Activated T-cell treated with anti-CD3 and anti-CD28 coated beads, Interleukin-2, amount 50 U/mL, for 4 hours (primary cell): ENCODE measurements at places on chromosomes 11 and 22.

DNA sequence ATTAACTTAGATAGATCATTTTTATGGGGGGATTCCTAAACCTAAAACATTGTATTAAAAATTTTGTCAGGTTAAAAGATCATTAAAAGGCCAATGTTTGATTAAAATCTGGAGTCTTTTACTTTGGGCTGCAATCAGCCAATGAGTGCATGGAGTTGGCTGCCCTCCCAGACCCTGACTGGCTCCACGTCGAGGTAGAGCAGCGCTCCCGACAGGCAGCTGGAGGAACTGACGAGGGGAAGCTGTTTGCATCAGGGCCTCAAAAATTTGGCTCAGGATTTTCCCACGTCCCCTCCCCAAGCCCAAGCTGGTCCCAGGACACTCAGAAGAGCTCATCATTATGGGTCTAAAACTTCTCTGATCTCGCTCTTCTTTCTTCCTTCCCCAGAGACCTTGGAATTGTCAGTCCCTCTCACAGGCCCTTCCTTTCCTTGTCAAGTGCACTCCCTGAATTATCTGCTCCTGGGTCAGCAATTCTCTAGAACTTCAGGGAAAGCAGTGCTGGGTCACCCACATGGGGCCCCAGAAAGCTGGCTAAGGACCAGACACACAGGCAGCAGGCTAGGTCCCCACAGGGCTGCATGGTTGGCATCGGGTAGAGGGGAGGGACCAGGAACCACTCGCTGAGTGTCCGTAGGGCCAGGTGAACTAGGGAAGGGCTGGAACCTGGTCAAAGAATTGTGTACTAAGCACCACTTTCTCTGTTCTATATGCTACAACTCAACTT lies 119.6 kb upstream of the IGLL5 start:
- DNase-seq: no peak

GRCh38 chr11:58691675-58692074 lies 40.1 kb downstream of the GLYAT start:
- no peak for DNase-seq

DNA sequence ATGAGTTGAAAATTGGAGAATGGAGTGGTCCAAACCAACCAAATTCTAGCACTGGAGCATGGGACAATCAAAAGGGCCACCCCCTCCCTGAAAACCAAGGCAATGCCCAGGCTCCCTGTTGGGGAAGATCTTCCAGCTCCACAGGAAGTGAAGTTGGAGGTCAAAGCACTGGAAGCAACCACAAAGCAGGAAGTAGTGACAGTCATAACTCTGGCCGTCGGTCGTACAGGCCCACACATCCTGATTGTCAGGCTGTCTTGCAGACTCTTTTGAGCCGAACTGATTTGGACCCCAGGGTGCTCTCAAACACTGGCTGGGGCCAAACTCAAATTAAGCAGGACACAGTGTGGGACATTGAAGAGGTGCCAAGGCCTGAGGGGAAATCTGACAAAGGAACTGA lies 80.5 kb upstream of the ADSL start:
- DNase-seq: no peak

DNA sequence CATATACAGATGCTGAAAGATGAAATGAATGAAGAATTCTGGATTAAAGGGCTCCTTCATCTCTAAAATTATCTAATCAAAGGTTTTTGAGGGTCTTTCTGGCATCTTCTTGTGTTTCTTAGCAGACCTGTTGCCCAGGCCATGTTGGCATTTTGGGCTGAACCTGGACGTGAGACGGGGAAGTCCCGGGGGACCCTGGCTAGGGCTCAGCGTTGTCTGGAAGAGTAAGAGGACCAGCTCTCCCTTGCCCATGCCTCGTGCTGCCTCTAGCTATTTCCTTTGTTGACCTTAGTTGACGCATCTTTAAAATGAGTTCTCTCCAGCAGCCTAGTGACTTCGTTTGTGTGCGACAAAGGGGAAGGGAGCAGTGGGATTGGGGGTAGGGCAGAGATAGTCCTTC lies 152.2 kb downstream of the ST3GAL4 start:
- no peak for DNase-seq
